ENCODE measurements at places on chromosomes 16 and 17. TPM values are rescaled to one million over a fixed set of nuclear protein-coding genes. Genes with fewer than 3 reads are reported as not detected.

DNA sequence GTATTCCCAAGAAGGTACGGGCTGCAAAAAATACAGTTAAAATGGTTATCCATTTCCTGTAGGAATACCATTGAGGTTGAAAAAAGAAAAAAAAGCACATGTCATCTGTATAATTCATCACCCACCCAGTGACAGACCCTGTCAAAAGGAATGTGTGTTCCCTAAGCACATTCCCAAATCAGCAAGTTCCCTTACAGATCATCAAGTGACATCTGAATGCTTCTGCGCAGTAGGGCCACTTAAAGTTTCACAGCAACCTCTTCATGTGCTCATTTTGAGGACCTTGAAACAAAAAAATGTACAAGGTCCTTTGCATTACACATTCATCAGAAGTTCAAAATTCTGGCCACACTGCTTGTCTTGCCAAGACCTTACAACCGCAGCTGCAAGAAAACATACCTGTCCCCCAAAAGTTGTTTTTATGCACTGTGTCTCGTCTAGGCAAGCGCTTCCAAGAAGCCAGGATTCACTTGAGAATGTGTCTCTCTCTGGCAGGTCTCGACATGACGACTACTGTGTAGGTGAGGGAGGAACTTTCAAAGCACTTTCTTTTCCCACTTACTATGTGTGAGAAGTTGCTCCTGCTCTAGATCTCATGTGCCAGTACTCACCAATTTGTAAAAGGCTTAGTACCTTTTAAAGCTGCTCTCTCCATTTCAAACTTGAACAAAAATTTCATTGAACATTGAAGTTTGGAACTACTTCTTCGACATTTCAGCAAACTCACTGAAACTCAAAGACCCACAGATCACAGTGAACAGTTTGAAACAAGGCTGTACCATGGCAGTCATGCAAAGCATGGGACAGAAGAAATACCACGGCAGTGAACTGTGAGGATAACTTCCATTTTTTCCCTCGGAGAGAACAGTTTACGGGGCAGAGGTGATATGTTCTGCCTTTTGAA, 4.3 kb upstream of the POLG2 start:
- no peak for DNase-seq

- DNase-seq, result no peak
These were observed 3.2 kb upstream of the PHLPP2 start for GRCh38 chr16:71727551-71728324.

ZSCAN10 gene
- polyA plus RNA-seq, result not detected

GRCh38 chr16:556474-557173, 3.6 kb upstream of the PRR35 start:
- DNase-seq, result no peak

- no peak for DNase-seq
These were observed 125.2 kb downstream of the USP31 start for GRCh38 chr16:23024044-23024443.

SPNS2 gene
- polyA plus RNA-seq, result 8.0 TPM

DNA sequence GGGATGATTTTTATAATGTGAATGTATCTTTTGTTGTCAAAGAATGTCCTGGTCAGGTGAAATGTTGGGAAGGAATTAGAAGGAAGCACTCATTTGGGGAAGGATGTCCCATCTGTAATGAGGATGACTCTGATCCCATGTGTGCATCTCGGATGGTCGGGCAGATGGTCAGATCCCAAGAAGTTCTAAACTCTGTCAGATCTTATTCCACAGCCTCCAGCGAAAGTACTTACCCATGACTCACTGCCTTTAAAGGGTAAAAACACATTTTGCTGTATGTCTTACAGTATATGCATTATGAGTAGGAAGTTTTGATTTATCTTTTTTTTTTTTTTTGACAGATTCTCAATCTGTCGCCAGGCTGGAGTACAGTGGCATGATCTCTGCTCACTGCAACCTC, 548 bp upstream of the KRTAP4-11 start:
- no peak for DNase-seq
